ENCODE measurements at places on chromosomes 16 and 17.

GRCh38 chr16:2460391-2460713 lies 443 bp downstream of the TEDC2 start:
- no peak for DNase-seq

DNA sequence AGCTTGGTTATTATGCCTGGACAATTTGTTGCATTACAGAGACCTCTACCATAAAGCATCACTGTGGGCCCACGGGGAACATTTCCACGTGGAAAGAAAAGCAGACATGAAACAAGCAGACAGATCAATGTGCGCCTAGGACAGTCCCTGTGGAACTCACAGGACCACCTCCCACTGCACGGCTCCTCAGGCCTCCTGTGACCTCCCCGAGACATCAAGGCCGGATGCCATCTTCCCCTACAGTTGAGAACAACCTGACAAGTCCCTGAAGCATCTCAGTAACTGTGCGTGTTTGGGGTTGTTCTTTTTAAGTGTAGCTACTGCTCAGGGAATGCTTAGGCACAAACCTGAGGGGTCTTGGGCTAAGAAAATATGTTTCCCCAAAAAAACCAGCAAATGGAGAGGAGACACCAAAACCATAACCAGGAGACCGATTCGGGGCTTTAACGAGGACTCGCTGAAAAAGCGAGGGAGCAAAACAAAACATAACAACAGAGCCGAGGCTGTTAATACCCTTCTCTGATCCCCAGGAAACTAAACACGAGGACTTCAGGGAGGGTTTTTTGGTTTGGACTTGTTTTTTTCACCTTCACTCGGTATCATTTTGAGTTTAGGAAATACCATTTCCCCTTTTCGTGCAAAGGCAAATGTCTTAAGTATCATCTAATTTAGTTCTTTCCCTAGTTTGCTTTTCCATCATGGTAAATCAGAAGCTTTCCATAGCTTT lies 87.1 kb downstream of the CYTH1 start:
- DNase-seq = no peak

- DNase-seq = no peak
These were observed 36.9 kb upstream of the C17orf78 start for GRCh38 chr17:37338847-37339246.

DNA sequence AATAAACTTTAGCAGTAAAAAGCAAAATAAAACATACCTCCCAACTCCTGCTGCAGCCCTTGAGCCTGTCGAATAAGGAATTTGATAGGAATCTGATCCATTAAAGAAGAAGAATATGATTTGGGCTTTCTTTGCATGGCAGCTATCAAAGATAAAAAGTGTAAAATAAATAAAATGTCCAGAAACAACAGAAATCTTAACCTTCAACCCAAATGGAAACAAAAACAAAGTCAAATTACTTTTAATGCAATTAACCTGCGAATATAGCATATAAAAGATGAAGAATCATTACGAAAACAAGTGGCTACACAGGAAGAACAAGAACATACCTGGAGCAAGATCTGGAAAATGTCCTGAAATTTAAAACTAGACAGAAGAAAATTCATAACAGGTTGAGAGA lies 21.5 kb upstream of the BRIP1 start:
- DNase-seq = no peak

DNA sequence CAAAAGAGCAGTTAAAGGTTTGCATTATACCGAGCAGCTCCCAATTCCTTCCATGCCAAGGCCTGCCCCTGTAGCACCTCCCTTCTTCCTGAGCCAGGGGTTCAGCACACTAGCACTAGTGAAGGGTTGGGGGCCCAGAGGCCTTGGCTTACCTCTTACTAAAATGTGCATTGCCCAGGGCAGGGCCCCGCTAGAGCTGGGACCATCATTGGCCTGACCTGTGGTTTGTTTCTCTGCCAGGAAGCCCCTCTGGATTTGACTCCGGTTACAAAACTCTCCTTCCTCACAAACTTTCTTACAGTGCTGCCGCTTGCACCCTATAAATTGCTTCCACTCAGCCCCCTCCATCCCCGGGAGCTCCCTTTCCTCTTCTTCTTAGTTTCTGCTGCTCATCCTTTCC lies 33.8 kb downstream of the MPRIP start:
- no peak for DNase-seq
